Fibroblast of skin of scalp (primary cell): ENCODE measurements at places on chromosomes 1 and 21.
A peak's percentile ranks its signal among the peaks of the same experiment; 100 is the strongest.

GRCh38 chr1:56429288-56429687, 150.1 kb downstream of the PLPP3 start:
- no peak for DNase-seq

DNA sequence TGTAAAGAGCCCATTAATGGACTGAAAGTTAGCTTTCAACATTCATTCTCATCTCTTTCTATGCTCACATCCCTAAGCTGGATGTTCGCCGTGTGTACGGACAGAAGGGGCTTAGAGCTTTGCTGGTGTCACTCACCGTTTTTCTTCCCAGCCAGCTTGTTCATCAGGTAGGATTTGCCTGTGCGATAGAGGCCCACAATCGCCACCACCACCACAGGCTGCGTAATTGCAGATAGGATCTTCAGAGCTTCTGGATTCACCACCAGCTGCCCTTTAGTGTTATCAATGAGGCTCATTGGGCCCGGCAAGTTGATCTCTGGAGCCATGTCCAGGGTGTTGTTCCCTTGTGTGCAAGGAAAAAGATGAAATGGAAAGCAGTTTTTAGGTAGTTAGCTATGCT, 4.3 kb downstream of the GBP2 start:
- DNase-seq, result no peak

DNA sequence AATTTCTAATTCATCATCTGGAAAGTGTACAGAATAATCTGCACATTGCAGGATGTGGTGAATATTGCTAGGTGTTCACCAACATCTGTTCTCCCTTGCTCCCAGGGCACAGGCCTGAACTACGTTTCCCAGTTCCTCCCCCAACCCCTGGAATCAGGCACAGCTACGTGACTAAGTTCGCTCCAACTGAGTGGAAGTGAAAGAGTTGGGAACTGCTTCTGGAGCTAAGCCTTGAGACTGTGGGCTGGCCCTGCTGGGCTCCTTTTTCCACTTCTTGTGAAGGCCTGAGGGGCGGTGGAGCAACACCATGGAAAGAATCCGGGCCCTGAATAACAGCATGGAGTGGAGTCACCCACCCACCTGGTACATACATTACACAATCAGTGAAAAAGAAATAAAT, 534.6 kb downstream of the SMYD3 start:
- peak; percentile 22 for DNase-seq

GRCh38 chr1:168485048-168485447, 58.7 kb downstream of the XCL2 start:
- DNase-seq, result no peak

DNA sequence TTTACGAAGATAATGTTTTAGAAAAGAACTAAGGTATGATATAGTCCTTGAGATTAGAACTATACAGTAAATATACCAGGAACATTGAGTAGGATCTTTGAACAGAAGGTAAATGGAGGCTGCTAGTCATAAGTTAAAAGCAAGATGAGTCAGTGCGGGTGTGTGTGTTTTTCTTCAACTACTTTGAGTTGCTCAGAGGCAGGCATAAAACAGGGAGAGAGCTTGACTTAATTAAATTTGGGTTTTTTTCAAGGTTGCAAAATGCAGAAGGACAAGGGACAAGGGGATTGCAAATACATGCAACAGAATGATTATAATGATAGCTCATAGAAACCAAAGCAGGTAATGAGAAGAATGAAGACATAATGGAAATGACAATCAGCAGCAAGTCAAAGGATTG, 815.1 kb downstream of the NCAM2 start:
- DNase-seq, result no peak

GRCh38 chr1:60895701-60896100, 186.7 kb upstream of the NFIA start:
- DNase-seq, result no peak

- DNase-seq, result no peak
Observed at GRCh38 chr1:112196731-112197130, 199.3 kb upstream of the CTTNBP2NL start.

- no peak for DNase-seq
Observed at GRCh38 chr1:203706444-203706843, 58.5 kb upstream of the LAX1 start.

DNA sequence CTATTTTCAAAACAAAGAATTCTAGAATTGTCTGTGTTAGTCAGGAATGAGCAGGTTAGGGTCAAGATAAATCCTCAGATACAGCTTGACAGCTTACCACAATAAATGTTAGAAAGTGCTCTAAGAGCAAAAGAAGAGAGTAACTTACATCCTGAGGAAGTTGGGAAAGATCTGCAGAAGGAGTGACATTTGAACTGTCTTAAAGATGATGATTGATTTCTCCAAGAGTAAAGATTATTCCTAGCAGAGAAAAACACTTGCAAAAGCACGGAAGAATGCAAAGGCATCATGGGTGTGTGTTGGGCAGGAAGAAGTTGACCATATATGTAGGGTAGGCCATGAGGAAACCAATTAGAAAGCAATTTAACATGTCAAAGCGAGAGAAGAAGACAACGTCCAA, 175.4 kb downstream of the LRRC7 start:
- DNase-seq, result no peak

DNA sequence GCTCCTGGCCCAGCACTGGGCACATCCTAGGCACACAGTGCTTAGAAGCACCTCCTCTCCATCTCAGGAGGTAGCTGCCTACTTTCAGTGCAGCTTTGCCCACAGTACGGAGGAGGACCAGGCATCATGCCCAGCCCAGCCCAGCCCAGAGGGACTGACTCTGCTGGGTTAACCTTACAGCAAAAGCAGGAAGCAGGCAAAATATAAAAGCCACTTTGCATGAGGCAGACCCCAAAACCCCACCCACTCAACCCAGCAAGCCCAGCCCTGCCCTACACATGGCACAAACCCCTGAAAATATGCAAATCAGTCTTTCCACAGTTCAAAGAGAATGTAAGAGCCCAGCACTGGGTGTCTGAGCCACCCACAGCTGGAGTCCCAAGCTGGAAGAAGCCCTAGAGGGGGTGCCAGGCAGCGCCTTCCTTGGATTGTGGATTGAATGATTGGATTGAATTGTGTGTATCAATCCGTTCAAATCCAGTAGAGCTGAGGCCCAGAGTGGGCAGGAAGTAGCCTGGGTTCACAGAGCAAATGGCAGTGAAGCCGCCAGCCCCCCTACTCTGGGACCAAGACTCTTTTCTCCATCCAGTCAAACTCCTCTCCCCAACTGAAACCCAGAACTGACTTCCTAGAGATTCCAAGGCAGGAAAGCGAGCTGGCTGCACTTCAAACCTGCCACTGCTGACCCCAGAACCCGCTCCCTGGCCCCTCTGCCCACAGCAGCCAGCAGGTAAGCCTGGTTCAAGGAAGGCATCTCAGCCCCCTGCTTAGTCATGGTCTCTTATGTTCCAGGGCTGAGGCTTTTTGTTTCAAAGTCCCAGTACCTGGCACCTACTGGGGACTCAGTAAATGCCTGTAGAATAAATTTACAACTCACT, 117.7 kb downstream of the LACTBL1 start:
- DNase-seq, result no peak

DNA sequence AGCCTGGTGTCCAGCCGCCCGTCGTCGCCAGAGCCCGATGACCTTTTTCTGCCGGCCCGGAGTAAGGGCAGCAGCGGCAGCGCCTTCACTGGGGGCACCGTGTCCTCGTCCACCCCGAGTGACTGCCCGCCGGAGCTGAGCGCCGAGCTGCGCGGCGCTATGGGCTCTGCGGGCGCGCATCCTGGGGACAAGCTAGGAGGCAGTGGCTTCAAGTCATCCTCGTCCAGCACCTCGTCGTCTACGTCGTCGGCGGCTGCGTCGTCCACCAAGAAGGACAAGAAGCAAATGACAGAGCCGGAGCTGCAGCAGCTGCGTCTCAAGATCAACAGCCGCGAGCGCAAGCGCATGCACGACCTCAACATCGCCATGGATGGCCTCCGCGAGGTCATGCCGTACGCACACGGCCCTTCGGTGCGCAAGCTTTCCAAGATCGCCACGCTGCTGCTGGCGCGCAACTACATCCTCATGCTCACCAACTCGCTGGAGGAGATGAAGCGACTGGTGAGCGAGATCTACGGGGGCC, 1.2 kb downstream of the OLIG2 start:
- no peak for DNase-seq

DNA sequence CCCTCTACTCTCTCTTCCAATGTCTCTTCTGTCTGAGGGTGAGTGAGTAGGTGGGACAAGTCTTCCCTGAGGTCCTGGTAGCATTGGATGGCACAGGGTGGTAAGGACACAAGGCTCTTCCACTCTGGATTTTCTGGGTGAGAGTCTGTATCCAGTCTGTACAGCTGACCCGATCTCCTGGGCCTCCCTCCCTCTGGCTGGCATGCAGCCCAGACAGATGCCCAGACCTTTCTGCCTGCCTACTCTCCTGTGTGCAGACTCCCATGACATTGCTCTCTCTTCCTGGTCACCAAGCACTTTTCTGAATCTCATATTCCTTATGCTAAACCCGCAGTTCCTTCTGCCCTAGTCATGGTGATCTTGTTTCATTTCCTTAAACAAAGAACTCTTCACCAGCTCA, 100.3 kb downstream of the GRIK3 start:
- DNase-seq, result no peak

- no peak for DNase-seq
Observed at GRCh38 chr1:147895123-147895522, 7.5 kb upstream of the GJA8 start.

DNA sequence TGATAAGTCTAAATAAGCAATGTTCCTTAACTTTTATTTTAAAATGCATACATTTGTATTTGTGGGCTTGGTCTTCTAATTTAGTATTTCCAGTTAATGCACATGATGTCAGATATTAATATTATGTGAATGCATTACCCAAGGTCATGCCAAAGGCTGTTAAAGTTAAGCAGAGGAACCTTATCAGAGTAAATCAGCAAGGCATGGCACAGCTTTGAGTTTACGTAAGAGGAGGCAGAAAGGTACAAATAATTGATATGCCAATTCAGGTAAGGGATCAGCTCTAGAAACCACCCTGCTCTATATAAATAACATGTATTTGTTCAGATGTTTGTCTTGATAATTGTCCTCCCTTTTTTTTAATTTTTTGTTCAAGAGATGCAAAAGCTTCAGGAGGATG, 64.5 kb upstream of the CHRM3 start:
- no peak for DNase-seq

GRCh38 chr1:101697072-101697471, 299.7 kb downstream of the OLFM3 start:
- peak; percentile 8 for DNase-seq

GRCh38 chr1:60896701-60897363, 185.5 kb upstream of the NFIA start:
- DNase-seq, result no peak

GRCh38 chr1:29620631-29621030, 384.3 kb downstream of the PTPRU start:
- DNase-seq, result no peak

DNA sequence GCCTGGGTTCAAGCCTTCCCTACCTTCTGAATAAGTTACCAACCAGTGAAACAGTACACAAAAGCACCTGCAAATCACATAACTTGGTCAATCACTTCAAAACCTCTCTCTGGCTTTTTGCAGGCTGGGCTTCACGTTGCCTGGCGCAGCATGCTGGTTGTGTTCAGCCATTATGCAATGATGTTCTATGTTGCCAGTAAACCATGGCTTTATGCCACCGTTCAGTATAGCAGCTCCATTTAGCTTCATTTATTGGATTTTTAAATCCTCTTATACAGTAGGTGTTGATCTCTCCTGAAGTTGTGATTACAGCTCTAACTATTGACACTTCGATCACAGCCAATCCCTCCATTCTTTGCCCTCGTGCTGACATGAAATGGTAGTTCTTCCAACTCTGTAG, 233.6 kb upstream of the PTBP2 start:
- no peak for DNase-seq

- no peak for DNase-seq
Observed at GRCh38 chr1:24978383-24979032, 48.4 kb upstream of the RUNX3 start.

DNA sequence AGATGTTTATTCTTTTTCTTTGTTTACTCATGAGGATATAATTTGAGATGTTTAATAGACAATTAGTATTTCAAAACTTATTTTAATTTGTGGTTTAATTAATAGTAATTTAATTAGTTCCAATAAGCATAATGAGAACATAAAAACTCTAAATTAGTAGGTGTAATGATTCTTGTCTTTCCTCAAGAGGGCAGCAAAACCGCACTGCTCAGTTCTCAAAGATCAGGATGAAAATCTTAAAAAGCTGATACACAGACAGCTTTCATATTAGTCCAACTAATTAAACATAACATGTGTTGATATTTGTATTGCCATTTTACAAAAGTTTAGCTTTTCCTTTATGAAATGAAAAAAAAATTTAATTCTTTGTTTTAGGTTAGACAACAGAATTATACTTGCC, 106.7 kb upstream of the C21orf91 start:
- DNase-seq, result peak; percentile 7

- DNase-seq, result no peak
Observed at GRCh38 chr1:44436401-44437106, 31.5 kb downstream of the RNF220 start.

DNA sequence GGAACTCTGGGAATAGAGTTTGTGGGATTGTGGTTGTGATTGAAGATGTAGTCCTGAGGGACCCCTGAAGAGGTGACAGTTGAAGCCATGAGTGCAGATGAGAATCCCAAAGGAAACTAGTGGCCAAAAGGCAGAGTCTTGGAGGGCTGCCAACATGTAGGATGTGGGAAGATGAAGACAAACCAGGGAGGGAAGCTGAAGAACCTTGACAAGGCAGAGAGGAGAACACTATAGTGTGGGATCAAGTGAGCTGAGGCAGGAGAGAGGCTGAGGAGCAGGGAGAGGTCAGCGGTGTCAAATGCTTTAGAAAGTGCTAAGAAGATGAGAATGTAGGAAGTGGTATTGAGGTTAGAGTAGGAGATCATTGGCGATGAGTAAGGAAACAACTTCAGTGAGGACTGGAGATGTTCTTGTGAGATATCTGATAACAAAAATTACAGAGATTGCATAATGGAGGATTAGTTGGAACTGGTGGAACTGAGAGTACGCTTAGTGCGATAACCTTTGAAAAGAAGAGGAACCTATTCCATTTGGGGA, 88.5 kb upstream of the VCAM1 start:
- peak; percentile 95 for DNase-seq

- no peak for DNase-seq
Observed at GRCh38 chr1:156768610-156769295, 1.4 kb downstream of the PRCC start.

DNA sequence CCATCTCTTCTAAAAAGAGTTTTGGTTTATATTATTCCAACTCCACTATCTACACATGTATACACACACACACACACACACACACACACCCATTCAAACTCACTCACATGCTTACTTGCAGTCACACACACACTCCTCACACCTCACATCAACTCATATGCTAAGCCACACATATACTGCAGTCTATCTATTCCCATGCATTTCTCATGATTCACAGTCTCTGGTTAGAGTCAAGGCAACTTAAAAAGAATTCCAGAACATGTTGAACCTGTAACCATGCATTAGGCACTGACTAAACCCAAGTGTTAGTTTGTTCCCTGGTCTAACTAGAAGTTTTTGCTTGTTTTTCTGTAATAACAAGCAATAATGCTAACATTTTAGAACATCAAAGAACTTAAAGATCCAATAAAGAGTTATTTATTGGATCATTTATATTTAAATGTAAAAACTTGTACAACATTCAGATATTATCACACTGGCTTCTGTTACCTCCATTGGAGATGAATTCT, 931.1 kb downstream of the PLA2G4A start:
- DNase-seq, result no peak

- no peak for DNase-seq
Observed at GRCh38 chr1:161549652-161550051, at the start of gene FCGR3A. Gene FCGR3A (minus strand): TSS chr1:161549818. CDS start chr1:161549736, 82 bp downstream.

GRCh38 chr1:175600721-175601440, 142.5 kb downstream of the TNR start:
- DNase-seq, result no peak
